ENCODE measurements at places on chromosomes 16 and 17. TPM values are rescaled to one million over a fixed set of nuclear protein-coding genes. Genes with fewer than 3 reads are reported as not detected.

Gene CDC6
- 28.1 TPM for total RNA-seq

DNA sequence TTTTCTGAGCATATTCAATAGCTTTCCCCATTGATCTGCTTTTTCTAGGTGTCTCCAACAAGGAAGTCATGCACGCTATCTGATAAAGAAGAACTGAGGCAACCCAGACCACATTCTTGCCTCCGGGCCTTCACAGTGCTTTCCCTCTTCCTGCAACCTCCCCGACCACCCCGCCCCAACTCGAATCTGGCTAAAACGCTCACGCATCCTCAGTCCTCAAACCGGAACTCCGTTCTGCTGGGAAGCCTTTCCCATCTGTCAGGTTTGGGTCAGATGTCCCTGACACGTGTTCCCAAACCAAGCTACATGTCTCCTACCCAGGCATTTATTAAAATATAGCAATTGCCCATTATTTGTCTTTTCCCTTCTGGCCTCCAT lies 112.7 kb downstream of the VPS53 start:
- no peak for DNase-seq

- no peak for DNase-seq
Observed at GRCh38 chr17:47831934-47832327, 461 bp downstream of the LRRC46 start.

DNA sequence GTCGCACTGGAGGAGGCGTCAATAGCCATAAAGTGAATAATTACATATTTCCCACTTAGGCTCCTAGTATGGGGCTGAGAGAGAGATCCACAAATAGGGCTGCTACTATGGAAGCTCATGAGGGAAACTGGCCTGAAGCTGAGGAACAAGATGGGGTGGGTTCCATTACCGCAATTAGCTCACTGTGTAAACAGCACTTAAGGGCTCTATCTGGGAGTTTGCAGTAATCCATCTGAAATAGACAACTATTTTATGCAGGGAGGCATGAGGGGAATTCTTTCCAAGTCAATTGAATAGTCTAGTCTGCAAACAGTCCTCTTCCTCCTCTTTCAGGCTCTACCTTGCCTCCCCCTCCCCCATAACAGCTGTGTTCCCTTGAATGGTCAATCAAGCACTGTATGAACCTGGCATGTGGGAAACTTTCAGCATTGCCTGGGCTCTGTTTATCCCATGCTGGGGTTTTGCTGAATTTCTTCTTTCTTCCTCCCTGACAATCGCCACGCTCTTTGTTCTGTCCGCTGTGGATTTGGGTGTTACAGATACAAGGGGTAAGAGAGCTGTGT lies 56.1 kb upstream of the MAF start:
- DNase-seq, result no peak

DNA sequence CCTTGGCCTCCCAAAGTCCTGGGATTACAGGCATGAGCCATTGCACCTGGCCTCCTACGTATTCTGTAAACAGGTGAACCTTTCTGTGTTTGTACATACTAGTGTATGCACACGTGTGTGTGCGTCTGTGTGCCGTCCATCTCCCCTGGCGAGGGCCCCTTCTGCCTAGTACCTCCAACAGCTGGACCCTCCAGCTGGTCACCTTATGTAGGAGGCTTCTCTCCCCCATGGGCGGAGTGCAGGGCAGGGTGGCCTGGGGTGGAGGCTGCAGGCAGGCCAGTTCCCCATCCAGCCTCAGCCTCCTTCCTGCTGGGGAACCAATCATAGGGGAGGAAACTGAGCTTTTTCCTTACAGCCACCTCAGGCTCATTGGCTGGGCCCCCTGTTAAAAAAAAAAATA lies 24.4 kb upstream of the DOC2B start:
- no peak for DNase-seq
